Kidney capillary endothelial cell (primary cell): ENCODE measurements at places on chromosomes 1 and 21.

DNA sequence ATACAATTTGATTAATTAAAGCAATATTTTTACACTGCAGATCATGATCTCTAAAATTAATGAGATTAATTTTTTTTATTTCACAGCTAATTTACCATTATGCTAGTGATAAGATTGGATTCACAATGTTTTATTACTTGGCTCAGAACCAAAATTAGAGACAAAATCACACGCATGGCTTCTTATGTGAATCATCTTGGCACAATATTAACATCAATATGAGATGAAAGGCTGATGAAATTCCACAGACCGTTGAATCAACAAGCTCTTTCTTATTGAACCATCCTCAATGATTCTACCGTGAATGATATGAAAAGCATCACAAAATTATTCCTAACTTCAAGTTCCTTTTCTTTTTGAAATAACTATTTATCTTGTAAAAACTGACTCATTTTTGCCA, 544.9 kb downstream of the KCNT2 start:
- no peak for DNase-seq

- no peak for DNase-seq
These were observed 124.3 kb upstream of the PDE4B start for GRCh38 chr1:65668368-65668767.

DNA sequence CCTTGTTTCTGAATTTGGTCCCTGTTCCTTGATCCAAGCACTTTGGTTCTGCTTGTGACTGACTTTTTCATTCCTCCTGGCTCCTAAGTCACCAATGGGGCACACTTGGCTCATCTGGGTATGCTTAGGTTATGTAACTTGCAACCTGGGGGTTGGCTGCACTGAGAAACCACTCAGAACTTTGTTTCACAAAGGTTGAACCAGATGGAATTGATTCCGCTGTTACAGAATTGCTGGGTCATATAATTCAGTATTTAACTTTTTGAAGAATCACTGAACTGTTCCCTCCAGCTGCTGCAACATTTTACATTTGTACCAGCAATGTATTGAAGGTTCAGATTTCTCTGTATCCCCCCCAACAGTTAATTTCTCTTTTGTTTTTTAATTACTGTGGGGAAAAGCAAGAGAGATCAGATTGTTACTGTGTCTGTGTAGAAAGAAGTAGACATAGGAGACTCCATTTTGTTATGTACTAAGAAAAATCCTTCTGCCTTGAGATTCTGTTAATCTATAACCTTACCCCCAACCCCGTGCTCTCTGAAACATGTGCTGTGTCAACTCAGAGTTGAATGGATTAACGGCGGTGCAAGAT, 9.6 kb upstream of the NVL start:
- no peak for DNase-seq

DNA sequence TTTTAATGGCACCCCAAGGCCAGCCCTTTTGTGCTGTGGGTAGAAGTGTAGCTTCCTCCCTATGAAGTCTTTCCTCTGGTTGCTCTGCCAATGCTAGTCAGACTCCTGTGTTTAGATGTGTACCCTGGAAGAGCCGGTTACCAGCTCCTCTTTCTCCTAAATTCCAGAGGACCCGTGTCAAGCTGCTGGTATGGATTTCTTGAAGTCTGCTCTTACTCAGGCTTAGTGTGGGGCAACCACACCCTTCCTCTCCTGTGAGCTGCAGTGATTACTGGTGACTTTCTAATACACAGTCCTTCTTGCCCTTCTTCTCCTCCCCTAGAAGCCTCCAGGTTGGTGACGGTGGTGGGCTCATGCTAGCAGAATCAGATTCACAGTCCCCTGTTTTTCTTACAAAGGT, 74.1 kb upstream of the AKT3 start:
- no peak for DNase-seq

- DNase-seq, result no peak
These were observed 7.5 kb upstream of the CYP4A11 start for GRCh38 chr1:46948629-46949416.

DNA sequence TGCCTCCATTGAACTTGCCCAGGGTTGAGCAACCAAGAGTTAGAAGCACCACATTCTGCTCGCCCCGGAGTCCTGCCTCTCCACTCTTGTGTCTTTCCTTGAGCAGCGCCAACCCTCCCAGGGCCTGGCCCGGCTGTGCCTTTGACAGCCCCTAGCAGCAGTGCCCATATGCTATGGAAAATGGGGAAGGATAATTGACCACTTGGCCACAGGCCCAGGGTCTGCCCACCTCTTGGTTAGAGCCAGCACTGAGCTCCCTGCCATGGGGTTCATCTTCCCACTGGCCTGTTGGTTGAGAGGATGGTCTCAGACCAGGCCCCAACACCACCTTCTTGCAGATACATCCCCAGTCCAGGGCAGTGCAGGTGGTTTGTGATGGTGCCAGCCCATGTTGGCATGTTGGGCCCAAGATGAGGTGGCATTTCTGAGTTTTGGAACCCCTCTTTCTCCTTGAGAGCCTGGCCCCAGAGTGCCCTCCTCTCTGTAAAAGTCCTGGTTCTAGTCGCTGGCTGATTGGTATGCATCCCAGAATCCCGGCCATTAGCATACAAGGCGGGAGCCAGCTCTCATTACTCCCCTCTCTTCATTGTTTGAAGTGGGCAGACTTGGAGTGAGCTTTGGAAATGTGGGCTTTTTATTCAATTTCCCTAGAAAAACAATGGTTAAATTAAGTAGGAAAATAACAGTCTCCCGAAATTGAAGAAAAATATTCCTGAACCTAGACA, 7.6 kb downstream of the ARHGEF10L start:
- no peak for DNase-seq

GRCh38 chr1:35923791-35924221, 7.1 kb upstream of the AGO3 start:
- DNase-seq, result no peak

GRCh38 chr1:38301040-38301439, 254.4 kb upstream of the POU3F1 start:
- no peak for DNase-seq

GRCh38 chr1:117659550-117660270, 53.9 kb downstream of the TENT5C start:
- no peak for DNase-seq

DNA sequence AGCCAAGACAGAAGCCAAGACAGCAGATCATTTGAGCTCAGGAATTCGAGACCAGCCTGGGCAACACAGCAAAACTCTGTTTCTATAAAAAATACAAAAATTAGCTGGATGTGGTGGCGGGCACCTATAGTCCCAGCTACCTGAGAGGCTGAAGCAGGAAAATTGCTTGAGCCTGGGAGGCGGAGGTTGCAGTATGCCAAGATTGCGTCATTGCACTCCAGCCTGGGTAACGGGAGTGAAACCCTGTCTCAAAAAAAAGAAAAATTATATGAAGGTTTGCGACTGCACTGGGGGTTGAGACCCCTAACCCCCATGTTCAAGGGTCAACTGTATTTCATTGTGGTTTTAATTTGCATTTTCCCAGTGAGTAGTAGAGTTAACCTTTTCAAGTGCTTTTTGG, 16.3 kb downstream of the RNF11 start:
- DNase-seq, result no peak

GRCh38 chr1:115666702-115667101, 24.9 kb downstream of the VANGL1 start:
- no peak for DNase-seq

DNA sequence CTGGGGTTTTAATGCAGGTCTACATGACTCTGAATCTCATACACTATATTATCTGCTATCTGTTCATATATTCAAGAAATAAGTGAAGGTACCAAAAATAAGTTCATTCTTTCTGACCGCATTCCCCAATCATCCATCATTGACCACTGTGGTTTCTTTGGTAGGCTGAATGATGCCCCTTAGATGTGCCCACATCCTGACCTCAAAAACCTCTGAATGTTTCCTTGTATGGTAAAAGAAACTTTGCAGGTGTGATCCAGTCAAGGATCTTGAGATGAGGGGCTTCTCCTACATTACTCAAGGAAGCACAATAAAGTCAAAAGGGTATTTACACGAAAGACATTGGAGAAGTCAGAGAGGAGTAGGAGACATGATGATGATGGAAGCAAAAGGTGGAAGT, 60.6 kb upstream of the LRRC8B start:
- DNase-seq, result no peak

DNA sequence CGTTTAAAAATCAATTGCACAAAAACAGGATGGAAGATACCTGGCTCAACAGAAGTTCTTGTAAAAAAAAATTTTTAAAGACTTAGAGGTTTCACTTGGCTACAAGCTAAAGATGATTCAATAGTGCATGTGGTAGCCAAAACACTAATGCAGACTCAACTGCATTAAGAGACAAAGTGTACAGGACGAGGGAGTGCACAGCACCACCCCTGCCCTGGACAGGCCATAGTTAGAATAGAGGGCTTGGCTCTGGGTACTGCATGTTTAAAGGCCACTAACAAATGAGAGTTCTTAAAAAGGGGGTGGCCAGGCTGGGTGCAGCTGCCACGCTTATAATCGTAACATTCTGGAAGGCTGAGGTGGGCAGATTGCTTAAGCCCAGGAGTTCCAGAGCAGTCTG, 7.9 kb downstream of the ACKR1 start:
- no peak for DNase-seq

GRCh38 chr1:14424325-14425002, 174.0 kb upstream of the KAZN start:
- no peak for DNase-seq
